ENCODE measurements at places on chromosomes 6 and 20. TPM values are rescaled to one million over a fixed set of nuclear protein-coding genes. Genes with fewer than 3 reads are reported as not detected.

GRCh38 chr20:4883546-4883945, 117.8 kb downstream of the SLC23A2 start:
- DNase-seq, result no peak

The MCM8 gene
- 53.9 TPM for total RNA-seq

The FAM209B gene
- total RNA-seq, result 1.7 TPM

The ZNF334 gene
- 1.1 TPM for total RNA-seq

- no peak for DNase-seq
These were observed 39.2 kb downstream of the FAM50B start for GRCh38 chr6:3888153-3888957.

GRCh38 chr20:25253606-25254275, 5.9 kb downstream of the PYGB start:
- DNase-seq, result no peak

GRCh38 chr6:34243901-34244884, 4.6 kb downstream of the SMIM29 start:
- DNase-seq, result peak; percentile 72

- no peak for DNase-seq
These were observed 284.6 kb downstream of the CDC5L start for GRCh38 chr6:44672086-44672485.

- no peak for DNase-seq
These were observed 3.2 kb downstream of the SLC2A12 start for GRCh38 chr6:134049176-134049575.

GRCh38 chr6:157683707-157684106, 139.3 kb upstream of the SNX9 start:
- DNase-seq, result no peak

- no peak for DNase-seq
These were observed 24.8 kb downstream of the RRBP1 start for GRCh38 chr20:17657079-17657825.

DNA sequence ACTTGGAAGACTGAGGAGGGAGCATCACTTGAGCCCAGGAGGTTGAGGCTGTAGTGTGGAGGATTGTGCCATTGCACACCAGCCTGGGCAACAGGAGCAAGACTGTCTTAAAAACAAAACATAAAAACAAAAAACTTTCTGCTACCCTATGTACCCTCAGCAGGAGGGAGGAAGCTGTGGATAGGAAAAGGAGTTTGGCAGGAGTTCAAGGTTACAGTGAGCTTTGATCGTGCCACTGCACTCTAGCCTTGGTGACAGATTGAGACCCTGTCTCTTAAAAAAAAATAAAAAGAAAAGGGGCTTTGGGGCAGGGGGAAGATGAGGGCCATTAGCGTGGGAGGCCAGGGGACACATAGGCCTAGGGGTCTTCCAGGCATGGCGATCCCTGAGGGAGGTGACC, 135.7 kb downstream of the DHX35 start:
- DNase-seq, result no peak

DNA sequence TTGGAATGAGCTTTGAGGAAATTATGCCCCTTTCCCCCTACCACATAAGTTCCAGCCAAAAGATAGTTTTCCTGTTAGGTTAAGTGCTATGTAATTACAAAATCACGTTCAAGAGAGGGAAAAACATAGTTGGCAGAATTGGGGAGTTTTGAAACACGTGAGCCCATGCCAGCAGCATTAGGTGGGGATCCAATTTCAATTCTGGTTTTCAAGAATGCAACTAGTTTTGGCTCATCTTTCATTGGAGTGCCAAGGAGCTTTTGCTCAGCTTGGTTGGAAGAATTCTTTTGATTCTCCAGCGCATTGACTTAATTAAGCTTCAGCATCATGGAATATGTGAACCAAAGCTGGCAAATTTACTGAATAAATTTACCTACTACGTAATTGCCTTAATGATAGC, 95.9 kb downstream of the SAMD5 start:
- DNase-seq, result no peak

DNA sequence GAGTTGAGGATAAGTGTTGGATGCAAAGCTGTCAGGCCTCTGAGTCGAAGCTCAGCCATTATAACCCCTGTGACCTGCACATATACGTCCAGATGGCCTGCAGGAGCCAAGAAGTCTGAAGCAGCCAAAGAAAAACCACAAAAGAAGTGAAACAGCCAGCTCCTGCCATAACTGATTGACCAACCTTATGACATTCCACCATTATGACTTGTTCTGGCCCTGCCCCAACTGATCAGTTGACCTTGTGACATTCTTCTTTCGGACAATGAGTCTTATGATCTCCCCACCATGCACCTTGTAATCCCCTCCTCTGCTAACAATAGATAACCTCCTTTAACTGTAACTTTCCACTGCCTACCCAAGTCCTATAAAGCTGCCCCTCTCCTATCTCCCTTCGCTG, 133.7 kb upstream of the AGPAT4 start:
- no peak for DNase-seq

The HUS1B gene
- 0.79 TPM for total RNA-seq

DNA sequence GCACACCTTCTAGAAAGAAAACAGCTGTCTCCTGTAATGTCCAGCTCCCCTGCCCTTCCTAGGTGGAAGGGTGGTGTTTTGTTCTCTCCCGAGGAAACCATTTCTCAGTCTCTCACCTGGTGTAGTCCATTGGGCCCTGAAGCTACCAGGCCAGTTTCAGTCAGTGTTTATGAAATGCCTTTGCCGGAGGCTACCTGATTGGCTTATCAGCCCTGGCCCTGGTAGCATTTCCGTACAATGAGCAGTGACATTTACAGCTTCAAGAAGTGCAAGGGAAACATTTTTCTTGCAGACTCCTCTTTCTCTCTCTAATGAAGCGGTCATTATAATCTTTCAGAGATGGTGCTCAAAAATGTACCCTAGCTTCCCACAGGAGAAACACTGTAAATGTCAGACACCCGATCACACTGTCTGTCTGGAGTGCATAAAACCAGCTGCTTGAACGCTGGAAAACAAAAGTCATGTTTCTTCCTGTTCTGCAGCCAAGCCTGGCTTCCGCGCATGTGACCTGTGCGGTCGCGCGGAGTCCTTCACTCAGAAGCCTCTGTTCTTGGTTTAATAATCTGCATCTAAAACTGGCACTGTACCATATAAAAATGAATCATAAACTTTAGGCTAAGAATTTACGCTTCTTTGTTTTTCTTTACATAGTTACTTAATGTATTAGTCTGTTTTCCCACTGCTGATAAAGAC, 28.4 kb upstream of the SAYSD1 start:
- DNase-seq, result peak; percentile 31

DNA sequence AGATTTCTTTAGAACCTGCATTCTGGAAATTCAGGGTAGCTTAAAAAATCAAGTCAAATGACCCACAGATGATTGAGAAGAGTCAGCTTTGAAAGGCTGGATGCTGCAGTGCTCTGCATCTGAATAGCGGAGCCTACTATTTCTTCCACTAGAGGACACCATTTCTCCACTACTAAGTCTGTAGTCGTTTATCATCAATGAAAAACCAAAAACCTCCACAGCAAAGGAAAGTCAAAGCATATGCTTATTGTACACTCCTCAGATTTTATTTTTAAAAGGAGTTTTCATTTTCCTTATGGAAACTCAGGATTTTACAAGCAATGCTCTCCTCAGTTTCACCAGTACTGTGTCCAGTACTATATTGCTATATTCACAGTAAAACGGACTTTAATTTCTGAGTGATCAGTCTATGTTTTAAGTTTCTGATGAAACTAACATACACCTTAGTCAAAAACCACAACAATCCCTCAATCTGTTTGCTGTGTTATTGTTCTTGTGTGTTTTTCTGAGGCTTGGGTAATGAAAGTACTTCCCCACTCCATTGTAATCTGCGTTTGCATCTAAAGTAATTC, 50.5 kb upstream of the ENPP5 start:
- peak; percentile 5 for DNase-seq

The SLC17A9 gene
- 11.8 TPM for total RNA-seq

- DNase-seq, result no peak
These were observed 113.1 kb downstream of the C6orf58 start for GRCh38 chr6:127690092-127690491.

The PROKR2 gene
- not detected for total RNA-seq

The PRELID3B gene
- 168 TPM for total RNA-seq

The HRH3 gene
- not detected for total RNA-seq

GRCh38 chr6:111478064-111478476, 4.9 kb downstream of the REV3L start:
- no peak for DNase-seq

The PREX1 gene
- 112 TPM for total RNA-seq

DNA sequence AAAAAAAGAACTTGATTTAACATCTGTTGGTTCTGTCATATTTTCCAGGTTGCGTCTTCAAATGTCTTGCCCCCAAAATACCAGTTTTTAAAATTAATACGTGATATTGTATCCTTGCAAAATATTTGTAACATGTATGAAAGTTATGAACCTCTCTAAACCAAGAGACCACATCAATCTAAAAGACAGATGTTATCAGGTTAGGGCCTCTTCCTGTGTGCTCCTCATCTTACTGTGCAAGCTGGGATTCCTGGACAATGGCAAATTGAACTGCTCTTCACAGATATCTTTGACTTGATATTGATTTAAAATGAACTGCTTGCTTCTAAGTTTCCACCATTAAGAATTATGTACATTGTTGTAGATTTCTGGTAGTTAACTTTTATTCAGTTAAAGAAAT, 9.6 kb downstream of the TMEM239 start:
- DNase-seq, result no peak

The CYP24A1 gene
- total RNA-seq, result not detected

The TAP1 gene
- total RNA-seq, result 373 TPM

DNA sequence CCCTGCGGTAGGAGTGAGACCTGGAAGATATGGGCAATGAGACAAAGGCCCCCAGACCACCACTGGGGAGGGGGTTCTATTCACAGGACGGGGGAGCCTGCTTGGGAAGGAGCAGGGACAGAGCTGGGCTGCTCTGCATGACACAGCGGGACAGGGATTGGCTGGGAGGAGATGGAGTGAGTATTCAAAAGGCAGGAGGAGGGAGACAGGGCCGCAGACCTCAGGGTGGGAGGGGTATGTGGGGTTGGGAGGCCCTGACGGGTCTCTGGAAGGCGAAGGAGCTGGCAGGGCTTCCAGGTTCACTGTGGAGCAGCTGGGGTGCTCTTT, 60.8 kb upstream of the RPS6KA2 start:
- no peak for DNase-seq

DNA sequence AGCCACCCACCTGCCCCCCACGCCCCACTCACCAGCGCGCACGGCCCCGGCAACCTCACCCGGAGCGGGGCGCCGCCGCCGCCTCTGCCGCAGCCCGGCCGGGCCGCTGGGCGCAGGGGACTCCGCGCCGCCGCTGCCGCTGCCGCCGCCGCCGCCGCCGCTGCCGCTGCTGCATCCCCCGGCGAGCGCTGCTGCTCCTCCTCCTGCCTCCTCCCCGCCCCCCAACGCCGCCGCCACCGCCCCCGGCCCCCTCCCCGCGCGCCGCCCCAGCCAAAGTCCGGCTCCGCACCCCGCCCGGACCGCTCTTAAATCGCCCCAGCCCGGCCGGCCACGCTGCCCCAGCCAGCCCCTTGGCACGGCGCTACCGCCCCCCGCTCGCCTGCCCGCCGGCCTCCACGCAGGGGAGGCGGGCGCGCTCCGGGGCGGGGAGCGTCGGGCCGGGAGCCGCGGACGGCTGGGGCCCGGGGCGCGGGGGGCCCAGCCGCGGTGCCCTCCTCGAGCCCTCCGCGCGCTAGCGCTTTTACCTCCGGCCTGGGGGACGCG, at the start of gene SULF2:
TSS of gene SULF2 (minus strand) at position 171 of the 543 bp plus-strand sequence. CDS start 28,118 bp downstream, outside the sequence.
- DNase-seq, result no peak

DNA sequence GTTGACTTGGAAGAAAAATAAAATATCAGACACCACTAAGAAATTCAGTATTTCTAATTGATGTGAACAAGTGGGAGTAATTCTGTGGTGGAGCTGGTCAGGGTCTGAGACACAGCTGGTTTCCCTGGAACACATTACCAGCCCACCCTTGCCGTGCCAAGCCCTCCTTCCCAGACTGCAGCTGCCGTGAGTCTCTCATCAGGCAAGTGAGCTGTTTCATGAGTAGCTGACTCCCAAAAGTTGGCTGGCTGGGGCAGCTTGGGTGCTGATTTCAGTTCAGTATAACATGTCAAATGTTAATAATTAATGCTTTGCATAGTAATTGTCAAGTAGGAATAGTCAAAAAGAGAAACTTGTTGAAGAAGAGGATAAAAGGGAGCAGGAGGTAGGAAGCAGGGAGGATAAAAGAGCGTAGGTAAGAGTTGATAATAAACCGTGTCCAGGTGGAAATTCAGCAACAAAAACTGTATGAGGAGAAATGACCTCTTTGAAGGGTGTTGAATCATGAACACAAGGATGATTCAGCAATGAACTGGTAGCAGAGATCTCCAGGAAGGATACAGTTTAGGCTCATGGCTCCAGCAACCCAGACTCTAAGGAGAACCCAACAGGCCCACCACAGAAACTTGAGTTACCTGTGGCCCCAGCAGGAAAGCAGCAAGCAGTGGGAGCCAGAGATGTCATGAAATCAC, 110.9 kb upstream of the SSTR4 start:
- no peak for DNase-seq

DNA sequence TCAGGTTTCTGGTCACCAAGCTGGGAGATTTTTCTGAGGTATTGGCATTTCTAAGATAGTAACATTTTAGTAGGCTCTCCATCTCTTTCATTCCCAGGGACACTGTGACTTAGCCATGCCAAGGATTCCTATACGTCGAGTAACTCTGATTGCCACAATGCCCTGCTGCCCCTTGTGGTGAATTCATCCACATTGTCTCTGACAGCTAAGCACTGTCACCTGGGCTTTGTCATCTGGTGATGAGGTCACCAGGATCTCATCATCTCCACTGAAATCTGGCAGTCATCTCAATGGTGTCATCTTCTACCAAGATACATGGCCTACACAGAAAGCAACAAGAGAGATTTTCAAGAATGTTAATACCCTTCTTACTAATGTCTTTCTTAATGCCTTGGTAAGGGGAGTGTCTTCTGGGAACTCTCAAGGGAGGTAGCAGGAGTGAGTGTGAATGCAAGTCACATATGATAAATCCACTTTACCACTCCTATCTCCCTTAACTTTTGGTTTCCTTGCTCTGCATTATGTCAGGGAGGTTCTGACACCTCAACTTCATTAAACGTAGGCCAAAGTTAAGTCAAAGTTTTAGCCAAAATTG, 246.7 kb downstream of the CD109 start:
- DNase-seq, result no peak

The GSTA2 gene
- not detected for total RNA-seq

GRCh38 chr6:54366667-54367327, 58.6 kb downstream of the TINAG start:
- DNase-seq, result no peak

The PM20D2 gene
- 11.6 TPM for total RNA-seq

DNA sequence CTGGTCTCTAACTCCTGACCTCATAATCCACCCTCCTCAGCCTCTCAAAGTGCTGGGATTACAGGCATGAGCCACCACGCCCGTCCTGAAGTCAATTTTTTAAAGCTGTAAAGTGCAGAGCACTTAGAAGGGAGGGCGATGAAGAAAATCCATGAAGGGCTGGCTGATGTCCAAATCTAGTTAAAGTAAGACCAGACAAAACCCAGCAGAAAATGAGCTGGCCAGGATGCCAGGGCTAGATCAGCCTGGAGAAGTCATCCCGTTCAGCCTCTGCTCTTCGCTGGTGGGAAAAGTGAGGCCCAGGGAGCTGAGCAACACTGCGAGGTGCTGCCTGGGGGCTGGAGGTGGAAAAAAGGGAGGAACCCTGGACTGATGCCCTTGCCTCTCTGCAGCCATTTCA, 3.1 kb downstream of the BPIFB4 start:
- no peak for DNase-seq

All from activated T-cell treated with anti-CD3 and anti-CD28 coated beads, Interleukin-2, amount 50 U/mL, for 72 hours (primary cell).